ENCODE measurements at places on chromosomes 5 and 9. TPM values are rescaled to one million over a fixed set of nuclear protein-coding genes. Genes with fewer than 3 reads are reported as not detected.

SAXO1 gene
- 0.34 TPM for total RNA-seq

- no peak overlapping the region for H3K27ac ChIP-seq
- H3K4me3 ChIP-seq, result no peak overlapping the region
- no peaks in the 10 kb centered on the region for H3K36me3 ChIP-seq
Measured at GRCh38 chr9:137439158-137439714, 1.9 kb downstream of the ENTPD8 start.

- H3K36me3 ChIP-seq, result no peaks in the 10 kb centered on the region
- H3K27ac ChIP-seq, result no peak overlapping the region
- DNase-seq, result no peak
- H3K4me1 ChIP-seq, result peaks cover 15% of the 10 kb centered on the region
- H3K4me3 ChIP-seq, result no peak overlapping the region
Measured at GRCh38 chr5:173688703-173689102, 72.3 kb upstream of the BOD1 start.

DRD1 gene
- total RNA-seq, result not detected

DNA sequence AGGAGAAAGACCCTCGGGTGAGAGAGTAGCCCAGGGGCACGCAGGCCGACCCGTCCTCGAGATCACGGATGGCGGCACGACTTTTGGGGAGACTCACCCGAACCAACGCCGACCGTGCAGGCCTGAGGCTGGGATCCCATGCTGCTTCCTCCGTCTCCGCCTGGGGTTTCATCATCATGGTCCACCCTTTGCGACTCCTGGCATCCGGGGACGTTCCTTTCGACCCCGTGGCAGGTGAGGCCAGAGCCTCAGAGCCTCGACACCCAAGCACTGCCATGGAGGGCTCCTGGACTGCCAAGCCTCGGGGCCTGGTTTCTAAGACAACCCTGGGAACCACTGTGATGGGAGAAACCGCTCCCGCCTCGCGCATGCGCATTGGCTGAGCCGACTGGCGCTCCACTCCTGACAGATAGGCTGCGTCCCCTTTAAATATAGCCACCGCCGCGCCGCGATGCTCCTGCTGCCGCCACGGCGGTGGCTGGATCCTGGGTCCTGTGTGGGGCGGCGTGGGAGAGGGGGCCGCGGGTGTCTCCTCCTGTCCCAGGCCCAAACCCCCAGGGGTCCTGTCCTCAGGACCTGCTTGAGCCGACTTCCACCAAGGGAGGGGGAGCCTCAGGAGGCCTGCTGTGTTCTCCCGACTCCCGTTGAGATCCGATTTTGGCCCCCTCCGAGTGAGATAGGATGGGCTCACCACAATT, 481.6 kb downstream of the SPATA31A7 start:
- no peak for DNase-seq
- no peaks in the 10 kb centered on the region for H3K4me1 ChIP-seq
- H3K27me3 ChIP-seq, result no peaks in the 10 kb centered on the region

GRCh38 chr5:172370237-172370640, 84.1 kb downstream of the SH3PXD2B start:
- no peaks in the 10 kb centered on the region for H3K27me3 ChIP-seq
- H3K27ac ChIP-seq, result no peak overlapping the region
- no peak for DNase-seq
- H3K36me3 ChIP-seq, result no peaks in the 10 kb centered on the region
- H3K4me1 ChIP-seq, result no peaks in the 10 kb centered on the region

- DNase-seq, result no peak
- H3K4me1 ChIP-seq, result no peaks in the 10 kb centered on the region
- no peaks in the 10 kb centered on the region for H3K36me3 ChIP-seq
- H3K27ac ChIP-seq, result no peak overlapping the region
- peaks cover 6% of the 10 kb centered on the region for H3K27me3 ChIP-seq
- no peak overlapping the region for H3K4me3 ChIP-seq
Measured at GRCh38 chr5:68818057-68818695, 275.6 kb upstream of the SLC30A5 start.

DNA sequence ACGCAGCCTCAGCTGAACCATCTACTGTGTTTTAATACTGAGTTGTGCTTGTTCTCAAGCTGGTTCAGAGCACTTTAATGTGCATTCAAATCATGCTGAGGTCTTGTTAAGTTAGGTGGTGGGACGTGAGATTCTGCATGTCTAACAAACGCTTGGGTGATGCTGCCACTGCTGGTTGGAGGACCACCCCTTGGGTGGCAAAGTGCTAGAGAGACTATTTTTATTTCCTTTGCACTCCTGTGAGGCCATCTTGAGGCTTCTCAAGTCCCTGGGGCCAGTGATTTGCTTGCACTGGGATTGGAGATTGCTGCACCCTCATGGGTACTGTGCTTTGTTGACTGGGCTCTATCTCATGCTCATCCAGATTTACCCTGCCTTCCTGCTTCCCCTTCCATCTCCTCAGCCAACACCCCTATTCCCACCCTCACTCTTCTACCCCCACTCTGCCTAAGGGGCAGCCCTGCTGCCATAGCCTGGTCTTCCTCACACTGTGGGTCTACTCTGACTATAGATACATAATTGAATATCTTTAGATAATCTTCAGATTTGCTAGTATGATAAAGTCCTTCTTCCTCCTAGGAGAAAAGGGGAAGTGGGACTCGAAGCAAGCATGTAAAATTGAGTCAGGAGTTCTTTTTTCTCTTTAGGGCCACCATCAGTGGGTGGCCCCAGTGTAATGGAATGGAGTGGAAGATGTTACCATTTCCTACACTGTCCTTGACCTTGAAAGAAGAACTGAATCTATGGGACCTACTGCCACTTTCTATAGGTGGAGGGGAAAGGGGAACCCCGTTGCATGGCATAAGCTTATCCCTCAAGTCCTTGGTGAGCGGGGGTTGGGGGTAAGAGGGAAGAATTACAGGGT, 45.1 kb upstream of the SUB1 start:
- peaks cover 5% of the 10 kb centered on the region for H3K36me3 ChIP-seq
- no peak for DNase-seq
- H3K27ac ChIP-seq, result no peak overlapping the region
- H3K27me3 ChIP-seq, result no peaks in the 10 kb centered on the region
- H3K4me1 ChIP-seq, result peaks cover 26% of the 10 kb centered on the region
- H3K4me3 ChIP-seq, result no peak overlapping the region

SPATA31C1 gene
- total RNA-seq, result not detected

DNA sequence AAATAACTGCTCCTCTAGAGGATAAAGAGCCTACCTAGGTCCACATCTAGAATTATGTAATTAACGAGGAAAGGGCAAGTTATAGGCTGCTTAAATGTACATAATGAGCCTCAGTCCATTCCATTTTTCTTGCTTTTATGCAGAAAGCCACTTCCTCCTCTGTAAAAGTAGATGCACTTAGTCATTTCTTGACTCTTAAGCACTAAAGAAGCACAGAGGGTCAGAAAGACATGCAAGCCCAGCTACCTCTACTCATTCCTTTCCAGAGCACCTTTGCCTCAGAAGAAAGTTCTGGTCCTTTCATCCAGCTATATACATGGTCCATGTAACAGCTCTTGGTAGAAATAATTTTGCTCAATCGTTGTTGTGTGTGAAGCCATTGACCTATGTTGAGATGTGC, 308.0 kb upstream of the NREP start:
- peaks cover 4% of the 10 kb centered on the region for H3K27me3 ChIP-seq
- H3K27ac ChIP-seq, result no peak overlapping the region
- H3K4me1 ChIP-seq, result no peaks in the 10 kb centered on the region
- H3K4me3 ChIP-seq, result no peak overlapping the region
- no peak for DNase-seq

GRCh38 chr9:85117831-85118230, 448.3 kb downstream of the NTRK2 start:
- no peaks in the 10 kb centered on the region for H3K27me3 ChIP-seq
- DNase-seq, result no peak
- no peaks in the 10 kb centered on the region for H3K36me3 ChIP-seq
- no peak overlapping the region for H3K4me3 ChIP-seq
- H3K4me1 ChIP-seq, result no peaks in the 10 kb centered on the region
- no peak overlapping the region for H3K27ac ChIP-seq

COL23A1 gene
- not detected for total RNA-seq

GRCh38 chr5:133410335-133410828, 202.0 kb downstream of the FSTL4 start:
- peaks cover 7% of the 10 kb centered on the region for H3K27me3 ChIP-seq
- no peak for DNase-seq
- H3K27ac ChIP-seq, result no peak overlapping the region
- no peak overlapping the region for H3K4me3 ChIP-seq
- H3K36me3 ChIP-seq, result no peaks in the 10 kb centered on the region

PLAC8L1 gene
- total RNA-seq, result not detected

DNA sequence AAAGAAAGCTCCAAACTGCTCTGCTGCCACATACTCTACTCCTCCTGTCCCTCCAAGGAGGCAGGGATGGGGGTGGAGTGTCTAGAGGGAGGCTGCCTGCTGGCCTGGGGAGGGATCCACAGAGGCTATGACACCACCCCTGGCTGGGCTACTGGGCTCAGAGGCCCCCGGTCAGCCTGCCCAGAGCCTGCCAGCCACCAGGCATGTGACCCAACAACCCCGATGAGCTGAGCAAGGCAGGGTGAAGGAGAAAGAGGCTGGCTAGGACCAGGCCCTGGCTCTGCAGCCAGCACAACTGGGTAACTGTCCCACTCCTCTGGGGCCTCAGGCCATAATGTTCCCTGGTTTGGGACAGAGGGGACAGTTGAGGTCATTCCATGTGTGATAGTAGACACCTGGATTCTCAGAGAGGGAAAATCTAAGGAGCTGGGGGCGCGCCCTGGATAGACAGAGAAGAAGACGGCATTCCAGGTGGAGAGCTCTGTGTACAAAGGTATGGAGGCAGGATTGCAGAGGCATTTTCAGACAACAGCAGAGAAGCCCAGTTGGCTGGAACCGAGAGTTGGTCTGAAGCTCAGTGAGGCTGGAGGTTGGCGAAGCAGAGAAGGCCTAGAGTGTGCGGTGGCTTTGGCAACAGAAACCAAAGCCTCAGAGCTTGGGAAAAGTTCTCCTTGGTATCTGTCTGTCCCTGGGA, 33.8 kb upstream of the IL17B start:
- no peak for DNase-seq
- no peak overlapping the region for H3K27ac ChIP-seq
- no peaks in the 10 kb centered on the region for H3K27me3 ChIP-seq
- H3K4me1 ChIP-seq, result no peaks in the 10 kb centered on the region

MED7 gene
- total RNA-seq, result 7.0 TPM

- DNase-seq, result peak; percentile 53
- no peaks in the 10 kb centered on the region for H3K27me3 ChIP-seq
- peak overlapping the region; percentile 89 for H3K27ac ChIP-seq
- H3K4me3 ChIP-seq, result no peak overlapping the region
- peaks cover 69% of the 10 kb centered on the region for H3K4me1 ChIP-seq
Measured at GRCh38 chr5:172766287-172767108, 4.5 kb downstream of the DUSP1 start.

DNA sequence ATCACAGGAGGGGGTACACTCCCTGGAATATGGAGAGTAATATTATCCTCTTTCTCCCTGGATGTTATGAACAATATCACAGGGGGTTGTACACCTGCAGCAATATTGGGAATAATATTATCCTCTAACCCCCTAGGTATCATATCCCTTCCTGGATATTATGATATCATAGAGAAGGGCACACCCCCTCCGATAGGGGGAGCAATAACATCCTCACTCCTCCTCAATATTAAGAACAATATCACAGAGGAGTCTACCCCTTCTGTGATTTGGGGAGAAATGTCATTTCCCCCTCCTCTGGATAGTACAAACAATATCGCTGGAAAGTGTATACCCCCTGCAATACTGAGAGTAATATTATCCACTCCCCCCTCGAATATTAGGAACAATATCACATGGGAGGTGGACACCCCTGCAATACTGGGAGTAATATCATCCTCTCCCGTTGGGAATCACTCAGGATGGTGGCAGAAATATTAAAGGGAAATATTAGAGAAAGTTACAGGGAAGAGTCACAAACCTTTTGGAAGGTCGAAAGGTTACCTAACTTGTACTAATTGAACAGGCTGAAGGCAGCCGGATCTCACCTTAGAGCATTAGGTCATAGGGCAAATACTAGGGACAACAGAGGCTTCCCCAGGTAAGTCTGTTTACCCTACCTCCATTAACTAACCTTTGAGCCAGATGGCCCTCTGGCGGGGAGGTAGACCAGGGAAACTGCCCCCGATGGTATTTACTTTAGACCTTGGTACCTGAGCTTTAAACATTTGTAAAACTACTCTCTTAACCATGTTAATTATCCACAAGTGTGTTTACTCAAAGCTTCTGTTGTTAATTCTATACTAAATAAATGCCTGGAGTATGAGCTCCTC, 57.5 kb upstream of the FREM1 start:
- no peak overlapping the region for H3K27ac ChIP-seq
- H3K4me1 ChIP-seq, result no peaks in the 10 kb centered on the region
- H3K36me3 ChIP-seq, result no peaks in the 10 kb centered on the region
- H3K4me3 ChIP-seq, result no peak overlapping the region

- no peaks in the 10 kb centered on the region for H3K27me3 ChIP-seq
- peak; percentile 52 for DNase-seq
- H3K4me1 ChIP-seq, result peaks cover 96% of the 10 kb centered on the region
- H3K36me3 ChIP-seq, result peaks cover 88% of the 10 kb centered on the region
- peak overlapping the region; percentile 61 for H3K27ac ChIP-seq
Measured at GRCh38 chr9:120915854-120916470, 10.6 kb downstream of the TRAF1 start.

- no peaks in the 10 kb centered on the region for H3K36me3 ChIP-seq
- no peak overlapping the region for H3K4me3 ChIP-seq
- no peak overlapping the region for H3K27ac ChIP-seq
- H3K4me1 ChIP-seq, result no peaks in the 10 kb centered on the region
- DNase-seq, result no peak
- no peaks in the 10 kb centered on the region for H3K27me3 ChIP-seq
Measured at GRCh38 chr5:15752663-15753285, 252.8 kb downstream of the FBXL7 start.

PCDHA9 gene
- total RNA-seq, result not detected

DNA sequence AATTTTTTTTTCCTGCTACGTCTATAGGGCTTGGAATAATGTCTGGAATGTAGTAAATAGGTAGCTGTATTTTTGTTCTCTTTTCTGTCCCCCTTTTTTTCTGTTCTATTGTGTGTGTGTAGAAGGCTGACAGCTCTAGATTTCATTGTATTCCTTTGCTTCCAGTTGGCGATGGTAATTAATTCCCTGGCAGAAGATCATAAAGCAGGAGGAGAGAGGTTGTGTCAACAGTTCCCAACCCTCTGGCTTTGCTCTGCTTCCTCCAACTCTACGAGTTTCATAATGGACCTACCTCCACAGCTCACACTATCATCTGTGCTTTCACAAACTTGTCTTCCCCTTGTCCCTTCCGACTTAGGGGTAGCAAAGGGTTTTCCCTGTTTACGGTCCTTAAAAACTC, 117.9 kb upstream of the CDH18 start:
- H3K4me1 ChIP-seq, result no peaks in the 10 kb centered on the region
- no peaks in the 10 kb centered on the region for H3K27me3 ChIP-seq
- H3K27ac ChIP-seq, result no peak overlapping the region
- H3K36me3 ChIP-seq, result no peaks in the 10 kb centered on the region

GRCh38 chr9:68950689-68951088, 63.2 kb downstream of the PRKACG start:
- no peaks in the 10 kb centered on the region for H3K4me1 ChIP-seq
- H3K36me3 ChIP-seq, result no peaks in the 10 kb centered on the region
- no peak for DNase-seq

GRCh38 chr9:132669319-132669697, 475 bp downstream of the DDX31 start:
- no peak for DNase-seq
- H3K36me3 ChIP-seq, result no peaks in the 10 kb centered on the region

- H3K4me1 ChIP-seq, result no peaks in the 10 kb centered on the region
- H3K27me3 ChIP-seq, result no peaks in the 10 kb centered on the region
- no peak overlapping the region for H3K27ac ChIP-seq
- H3K36me3 ChIP-seq, result no peaks in the 10 kb centered on the region
- no peak for DNase-seq
Measured at GRCh38 chr9:81874931-81875330, 53.3 kb upstream of the SPATA31D4 start.

Measured in CD4-positive, alpha-beta T cell (primary cell).